ENCODE measurements at places on chromosomes 16 and 17.

GRCh38 chr17:33520426-33521330, 227.6 kb upstream of the ASIC2 start:
- no peak for DNase-seq

DNA sequence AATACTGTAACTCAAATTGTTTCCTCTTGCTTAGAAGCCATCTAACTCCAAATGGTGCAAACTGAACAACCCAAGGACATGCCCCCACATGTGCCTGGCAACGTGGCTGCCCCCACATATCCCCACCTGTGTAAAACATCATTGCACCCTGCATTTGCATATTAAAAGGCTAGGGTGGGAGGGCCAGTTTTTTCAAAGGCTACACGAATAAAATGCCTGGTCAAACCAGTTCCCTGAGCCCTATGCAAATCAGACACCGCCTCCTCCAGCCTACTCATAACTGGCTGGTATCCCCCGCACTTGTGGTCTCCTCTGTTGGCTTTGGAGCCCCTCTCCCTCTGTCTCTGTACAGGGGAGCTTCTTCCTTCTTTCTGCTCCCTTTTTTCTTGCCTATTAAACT, 26.7 kb downstream of the C16orf54 start:
- DNase-seq: no peak

DNA sequence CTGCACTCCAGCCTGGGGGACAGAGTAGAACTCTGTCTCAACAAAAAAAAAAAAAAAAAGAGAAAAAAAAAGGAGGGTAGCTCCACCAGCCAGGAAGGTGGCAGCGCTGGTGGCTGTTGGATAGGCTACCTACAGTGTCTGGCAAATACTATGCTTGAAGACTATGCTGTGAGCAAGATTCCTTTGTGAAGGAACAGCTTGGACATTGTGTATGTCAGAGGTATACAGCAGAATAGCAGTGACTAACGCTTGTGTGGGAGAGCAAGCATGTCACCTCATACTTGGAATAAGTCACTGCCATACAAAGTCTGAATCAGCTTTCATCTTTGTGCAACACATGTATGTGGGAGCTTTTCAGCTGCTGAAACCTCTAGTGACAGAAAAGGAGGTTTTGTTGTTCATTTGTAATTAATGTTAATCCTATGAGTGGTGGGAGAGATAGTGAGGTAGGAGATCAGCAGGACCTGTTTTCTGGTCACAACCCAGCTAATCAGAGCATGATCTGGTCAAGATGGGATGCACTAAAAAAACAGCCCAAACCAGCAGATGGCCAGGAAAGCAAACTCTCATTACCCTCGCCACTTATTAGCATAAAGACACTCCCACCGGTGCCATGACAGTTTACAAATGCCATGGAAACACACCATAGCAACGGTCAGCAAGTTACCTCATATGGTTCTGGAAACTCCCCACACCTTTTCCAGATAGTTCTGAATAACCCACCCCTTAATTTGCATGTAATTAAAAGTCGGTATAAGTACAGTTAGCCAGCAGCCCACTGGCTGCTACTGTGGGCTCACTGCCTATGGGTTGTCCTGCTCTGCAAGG, 6.8 kb upstream of the ITGAD start:
- peak; percentile 11 for DNase-seq

GRCh38 chr16:3646348-3646920, 8.1 kb upstream of the DNASE1 start:
- DNase-seq: no peak

GRCh38 chr17:65054602-65055001, 1.9 kb downstream of the GNA13 start:
- DNase-seq: no peak

GRCh38 chr17:2238432-2239169, 65.0 kb downstream of the SMG6 start:
- DNase-seq: no peak

- no peak for DNase-seq
Measured at GRCh38 chr17:83080858-83081683, 1.7 kb downstream of the METRNL start.

GRCh38 chr17:28675980-28676379, 14.0 kb downstream of the SUPT6H start:
- no peak for DNase-seq

DNA sequence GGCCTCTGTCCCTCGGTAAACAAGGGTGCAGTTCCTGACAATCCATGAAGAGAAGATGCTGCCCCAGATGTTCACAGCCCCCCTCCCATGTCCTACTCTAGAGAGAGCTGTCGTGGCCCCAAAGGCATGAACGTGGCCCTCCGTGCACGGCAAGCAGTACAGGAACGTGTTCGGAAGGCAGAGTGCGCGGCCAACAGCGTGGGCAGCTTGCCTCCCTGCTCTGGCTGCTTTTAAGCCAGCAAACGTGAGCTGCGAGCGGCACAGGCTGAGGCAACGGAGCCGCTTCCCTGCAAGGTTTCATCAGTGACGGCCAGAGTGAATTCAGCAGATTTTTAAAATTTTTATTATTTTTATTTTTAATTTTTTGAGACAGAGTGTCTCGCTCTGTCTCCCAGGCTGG, 37.2 kb downstream of the PEMT start:
- DNase-seq: no peak

- DNase-seq: no peak
Measured at GRCh38 chr17:2710803-2711607, 559 bp downstream of the CLUH start.

DNA sequence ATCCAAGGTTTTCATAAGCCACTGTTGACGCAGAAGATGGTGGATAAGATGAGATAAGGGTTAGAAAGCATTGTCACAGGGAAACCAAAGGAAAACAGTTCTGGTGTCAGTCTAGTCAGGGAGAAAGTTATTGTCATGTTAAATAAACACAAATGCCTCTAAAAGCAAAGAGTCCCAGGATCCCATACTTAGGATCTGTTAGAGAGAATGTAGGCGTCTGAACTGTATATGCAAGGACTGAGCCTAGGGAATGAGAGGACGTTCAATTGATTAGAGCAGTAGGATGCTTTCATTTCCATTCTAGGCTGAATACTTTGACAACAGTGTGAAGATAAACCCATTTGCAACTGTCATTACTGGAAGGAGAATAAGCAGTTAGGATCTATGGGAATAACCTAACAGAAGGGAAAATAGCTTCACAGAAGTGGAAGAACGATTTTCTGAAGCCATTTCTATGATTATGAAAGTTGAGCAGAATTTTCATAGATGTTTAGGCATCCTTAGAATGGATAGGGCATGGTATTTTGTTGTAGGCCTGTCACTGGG, 1149.1 kb upstream of the CDH8 start:
- no peak for DNase-seq

DNA sequence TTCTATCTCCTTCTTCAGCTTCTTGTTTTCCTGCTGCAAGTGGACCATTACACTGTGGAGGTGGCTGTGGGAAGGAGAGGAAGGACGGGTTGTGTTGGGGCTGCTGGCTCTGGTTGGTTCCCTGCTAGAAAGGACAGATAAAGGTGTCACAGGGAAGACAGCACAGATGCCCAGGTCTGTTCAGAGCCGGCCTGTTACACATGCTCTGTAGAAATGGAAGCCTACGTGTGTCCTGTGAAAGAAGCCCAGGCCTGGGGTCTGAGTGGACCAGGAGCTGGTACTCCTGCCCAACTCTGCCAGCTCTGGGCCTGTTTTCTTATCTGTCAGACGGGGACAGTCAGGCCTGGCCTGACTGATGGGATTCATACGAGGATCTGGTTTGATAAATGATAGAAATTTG, 26.4 kb downstream of the DHX38 start:
- no peak for DNase-seq
